Activated CD4-positive, alpha-beta T cell treated with anti-CD3 and anti-CD28 coated beads, Interleukin-10, Interleukin-2, amounts not matched to agents 100 ng/mL and 50 ng/mL, durations not matched to agents 16 hours and 8 hours (primary cell): ENCODE measurements at places on chromosomes 2 and 18.

- no peak for DNase-seq
Measured at GRCh38 chr2:122236152-122236874, 480.9 kb downstream of the TSN start.

GRCh38 chr2:12819103-12819475, 102.4 kb downstream of the TRIB2 start:
- no peak for DNase-seq

GRCh38 chr2:25655316-25655715, 18.1 kb downstream of the DTNB start:
- no peak for DNase-seq

DNA sequence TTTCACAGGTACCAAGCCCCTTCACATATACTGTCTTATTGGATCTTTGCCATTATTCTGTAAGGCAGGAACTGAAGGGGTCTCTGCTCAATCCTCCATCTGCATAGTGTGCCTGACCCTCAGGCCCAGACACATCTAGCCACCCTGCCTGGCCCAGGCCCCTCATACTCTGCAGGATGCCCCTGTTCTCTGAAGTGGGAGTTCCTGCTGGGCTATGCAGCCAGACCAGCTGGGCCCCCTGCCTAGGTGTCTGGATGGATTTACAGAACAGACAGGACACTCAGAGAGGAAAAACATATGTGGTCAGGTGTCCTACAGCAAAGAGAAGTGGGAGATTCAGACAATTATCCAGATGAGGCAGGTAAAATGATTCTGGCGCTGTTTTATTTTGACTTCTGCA, 42.0 kb downstream of the SLC4A5 start:
- no peak for DNase-seq

- DNase-seq = no peak
Measured at GRCh38 chr2:9750224-9751215, 92.8 kb upstream of the TAF1B start.

- DNase-seq = no peak
Measured at GRCh38 chr2:2271469-2271941, 59.6 kb downstream of the MYT1L start.

- no peak for DNase-seq
Measured at GRCh38 chr18:53937037-53937436, 287.4 kb downstream of the MBD2 start.

DNA sequence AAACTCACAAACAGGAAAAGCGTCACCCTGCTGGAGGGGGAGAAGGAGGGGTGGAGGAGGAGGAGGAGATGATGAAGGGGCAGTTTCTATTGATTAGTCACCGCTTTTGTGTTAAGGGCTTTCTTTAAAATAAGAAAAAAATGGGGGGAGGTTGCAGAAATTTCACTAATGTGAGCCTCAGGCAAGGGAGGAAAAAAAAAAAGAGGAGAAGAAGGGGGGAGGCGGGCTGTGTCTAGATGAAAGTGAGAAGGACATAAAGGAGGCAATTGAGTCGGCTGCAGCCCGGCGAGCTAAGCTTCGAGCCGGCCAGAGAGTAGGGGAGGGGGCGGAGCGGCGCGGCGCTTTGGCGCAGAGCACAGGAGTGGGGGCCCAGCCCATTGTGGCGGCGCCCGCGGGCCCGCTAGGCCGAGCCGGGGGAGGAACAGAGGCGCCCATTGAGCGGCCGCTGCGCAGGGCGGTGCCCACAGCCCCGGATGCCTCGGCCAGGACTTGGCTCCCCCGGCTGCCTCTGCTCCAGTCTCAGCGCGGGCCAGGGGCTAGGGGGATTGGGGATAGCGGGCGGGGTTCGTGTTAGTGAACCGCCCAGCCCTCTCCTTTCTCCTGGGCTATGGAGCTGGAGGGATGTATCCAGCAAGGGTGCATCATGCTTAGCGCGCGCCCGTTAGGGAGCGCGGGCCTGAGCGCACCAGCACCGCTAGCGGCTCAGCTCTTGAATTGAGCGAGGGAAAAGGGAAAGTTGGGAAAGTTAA, 7.9 kb downstream of the PAX3 start:
- DNase-seq = no peak

DNA sequence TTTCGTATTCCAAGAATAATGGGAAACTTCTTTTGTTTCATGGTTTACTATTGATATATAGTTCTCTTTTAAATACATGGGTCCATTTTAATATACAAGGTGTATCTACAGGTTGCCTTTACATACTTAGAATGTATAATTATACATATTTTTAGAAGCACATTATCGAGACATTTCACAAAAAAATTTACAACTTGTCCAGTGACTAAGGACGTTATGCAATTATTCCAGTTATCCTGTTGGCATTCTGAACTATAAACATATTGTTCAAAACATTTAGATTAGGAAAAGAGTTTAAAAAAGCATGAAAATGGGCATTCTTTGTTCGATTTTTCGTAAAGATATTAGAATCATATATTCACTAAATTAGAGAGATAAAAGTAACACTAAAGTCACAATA, 344.6 kb upstream of the TMEFF2 start:
- no peak for DNase-seq

- no peak for DNase-seq
Measured at GRCh38 chr18:36420826-36421225, 123.3 kb downstream of the FHOD3 start.

- no peak for DNase-seq
Measured at GRCh38 chr2:75498907-75499306, 61.8 kb downstream of the EVA1A start.

GRCh38 chr2:25257931-25258846, 83.5 kb downstream of the DNMT3A start:
- no peak for DNase-seq

DNA sequence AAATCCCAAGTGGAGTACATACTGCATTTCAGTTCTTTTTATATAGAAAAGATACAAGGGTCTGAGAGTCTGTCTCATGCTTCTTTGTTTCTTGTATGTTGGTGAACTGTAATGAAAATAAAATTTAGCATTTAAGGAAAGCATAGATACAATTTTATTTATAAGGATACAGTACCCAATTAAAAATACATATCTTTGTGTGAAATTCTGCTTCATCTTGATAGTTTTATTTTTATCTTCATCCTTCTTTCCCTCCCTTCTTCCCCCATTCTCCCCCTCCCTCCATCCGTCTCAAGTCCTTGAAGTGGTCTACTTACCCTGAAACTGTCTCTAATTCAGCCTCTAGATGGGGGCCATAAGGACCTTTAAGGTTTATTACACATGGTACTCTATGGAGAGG, 359.8 kb downstream of the CDH7 start:
- DNase-seq = no peak

DNA sequence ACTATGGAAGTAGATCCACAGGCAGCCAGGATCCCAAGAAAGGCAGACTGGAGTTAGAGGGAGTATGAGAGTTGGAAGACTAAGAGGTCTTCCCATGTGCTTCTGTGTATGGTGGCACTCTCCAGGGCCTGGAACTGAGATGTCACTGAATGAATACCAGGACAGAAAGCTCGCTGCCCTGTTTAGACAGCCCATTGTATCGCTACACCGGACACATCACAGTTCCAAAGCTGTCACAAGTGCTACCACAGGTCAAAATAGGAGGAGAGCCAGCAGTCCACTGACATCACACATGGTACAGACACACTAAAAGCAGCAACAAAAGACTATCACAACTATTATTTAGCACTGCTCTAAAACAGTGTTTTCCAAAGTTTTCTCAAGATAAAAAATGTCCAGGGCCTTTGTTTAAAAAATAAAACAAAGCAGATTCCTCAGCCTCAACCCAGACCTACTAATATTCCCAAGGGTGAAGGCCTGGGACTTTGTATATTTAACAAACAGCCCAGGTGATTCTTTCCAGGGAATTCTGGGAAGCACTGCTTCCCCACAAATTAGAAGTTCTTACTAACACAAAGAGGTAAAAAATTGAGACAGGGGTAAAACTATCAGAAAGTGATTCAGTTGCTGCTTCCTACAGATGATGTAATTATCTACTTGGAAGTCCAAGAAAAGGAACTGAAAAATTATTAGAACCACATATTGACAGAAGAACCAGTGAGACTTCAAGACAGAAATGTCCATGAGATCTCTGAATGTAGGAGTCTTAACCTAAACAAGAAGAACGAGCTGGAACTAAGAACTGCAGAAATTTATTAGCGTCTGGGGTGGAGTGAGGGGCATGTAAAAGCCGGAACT, 116.0 kb downstream of the DTNB start:
- DNase-seq = no peak

DNA sequence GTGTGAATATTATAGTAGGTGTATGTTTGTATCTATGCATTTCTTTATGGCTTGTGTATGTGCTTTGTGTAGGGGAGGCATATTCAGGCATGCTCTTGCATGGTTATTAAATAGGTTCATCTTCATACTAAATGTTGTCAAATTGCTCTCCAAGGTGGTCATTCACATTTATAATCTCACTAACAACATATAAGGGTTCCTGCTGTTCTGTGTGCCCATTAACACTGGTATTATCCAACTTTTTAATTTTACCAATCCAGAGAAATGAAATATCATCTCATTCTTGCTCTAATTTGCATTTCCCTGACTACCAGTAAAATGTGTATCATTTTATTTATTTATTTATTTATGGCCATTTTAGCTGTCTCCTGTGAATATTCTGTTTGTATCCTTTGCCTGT, 29.0 kb upstream of the RPL37A start:
- DNase-seq = no peak

GRCh38 chr2:219029829-219030165, 11.5 kb downstream of the CFAP65 start:
- peak; percentile 82 for DNase-seq

DNA sequence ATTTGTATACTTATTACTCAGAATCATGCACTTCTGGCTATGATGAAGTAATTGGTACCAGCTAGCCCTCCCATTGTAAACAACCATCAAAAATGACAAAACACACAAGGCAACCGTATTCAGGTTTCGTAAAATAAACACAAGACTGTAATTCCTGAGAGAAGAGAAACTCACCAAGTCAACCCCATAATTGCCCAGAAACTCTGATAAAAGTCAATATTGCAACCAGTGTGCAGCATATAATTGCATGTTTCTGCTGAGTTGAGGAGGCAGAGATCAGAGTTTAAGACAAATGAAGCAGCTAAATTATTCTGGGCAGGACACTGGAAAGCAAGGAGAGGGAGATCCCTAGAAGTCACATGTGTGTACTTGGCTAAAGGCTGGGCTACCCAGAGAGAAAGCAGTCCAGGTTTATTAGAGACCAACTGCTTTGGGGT, 90.3 kb downstream of the ROCK2 start:
- no peak for DNase-seq

- DNase-seq = no peak
Measured at GRCh38 chr18:80200932-80201672, 46.2 kb downstream of the PARD6G start.

GRCh38 chr2:217611626-217612127, 391.1 kb downstream of the TNS1 start:
- no peak for DNase-seq

- no peak for DNase-seq
Measured at GRCh38 chr18:48913775-48914174, 37.0 kb downstream of the SMAD7 start.

- DNase-seq = no peak
Measured at GRCh38 chr18:1779587-1779986, 791.7 kb downstream of the METTL4 start.

- DNase-seq = no peak
Measured at GRCh38 chr18:905948-906415, 1.3 kb downstream of the ADCYAP1 start.
